ENCODE measurements at places on chromosomes 13 and 19. TPM values are rescaled to one million over a fixed set of nuclear protein-coding genes. Genes with fewer than 3 reads are reported as not detected.

Gene OR7C2
- total RNA-seq = not detected

Gene C5AR2
- 0.21 TPM for total RNA-seq

Gene CACNG6
- total RNA-seq = not detected

Gene CKM
- not detected for total RNA-seq

Gene ERICH4
- total RNA-seq = not detected

Gene C5AR1
- 1.0 TPM for total RNA-seq

Gene CNMD
- not detected for total RNA-seq

Gene GRIN2D
- total RNA-seq = 0.08 TPM

Gene PLPP2
- not detected for total RNA-seq

Gene PABPC3
- 0.63 TPM for total RNA-seq

Gene TMEM255B
- 1.9 TPM for total RNA-seq

Gene ACER1
- 0.29 TPM for total RNA-seq

Gene TUBA3C
- total RNA-seq = not detected

Gene VAV1
- total RNA-seq = 122 TPM

Gene PRR22
- total RNA-seq = 6.0 TPM

Gene ZNF71
- 7.1 TPM for total RNA-seq

Gene SLC7A10
- total RNA-seq = not detected

Gene UBE2L5
- not detected for total RNA-seq

Gene POP4
- total RNA-seq = 101 TPM

Gene FOXA3
- total RNA-seq = not detected

Gene RAB3A
- 6.2 TPM for total RNA-seq

Gene GPR180
- 7.9 TPM for total RNA-seq

Gene TNFRSF19
- 0.11 TPM for total RNA-seq

Gene PSG1
- total RNA-seq = not detected

Gene SIGLEC8
- total RNA-seq = not detected

Gene KASH5
- not detected for total RNA-seq

Gene ANGPTL4
- not detected for total RNA-seq

Gene NLRP4
- total RNA-seq = not detected

Gene HSH2D
- 83.6 TPM for total RNA-seq

Gene PSG2
- total RNA-seq = not detected

Gene NFIC
- total RNA-seq = 14.0 TPM

Gene KRTDAP
- total RNA-seq = not detected

Gene PEX11G
- total RNA-seq = 1.5 TPM

Gene APOE
- total RNA-seq = 0.68 TPM

Gene SLC46A3
- total RNA-seq = 10.9 TPM

Gene BBC3
- 16.8 TPM for total RNA-seq
